ENCODE measurements at places on chromosomes 4 and X.

GRCh38 chr4:102008711-102009110 is 218.2 kb downstream of the BANK1 start:
- DNase-seq: no peak

DNA sequence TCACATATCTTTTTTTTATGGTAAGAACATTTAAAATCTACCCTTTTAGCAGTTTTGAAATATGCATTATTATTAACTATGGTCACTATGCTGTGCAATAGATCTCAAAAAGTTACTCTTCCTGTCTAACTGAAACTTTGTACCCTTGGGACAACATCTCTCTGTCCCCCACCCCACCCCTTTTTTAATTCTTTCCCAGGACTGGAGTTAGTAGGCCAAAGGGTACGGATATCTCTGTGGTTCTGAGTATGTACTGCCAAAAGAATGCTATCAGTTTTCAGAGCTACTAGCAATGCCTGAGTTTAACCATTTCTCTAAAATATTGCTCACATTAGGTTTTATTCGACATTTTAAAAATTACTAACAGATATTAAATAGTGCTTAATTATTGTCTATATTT is 4.7 kb upstream of the FAM241A start:
- no peak for DNase-seq

GRCh38 chr4:78951862-78952472 is 12.7 kb upstream of the PAQR3 start:
- DNase-seq: no peak

GRCh38 chrX:24846550-24847150 is 152.9 kb downstream of the POLA1 start:
- no peak for DNase-seq

DNA sequence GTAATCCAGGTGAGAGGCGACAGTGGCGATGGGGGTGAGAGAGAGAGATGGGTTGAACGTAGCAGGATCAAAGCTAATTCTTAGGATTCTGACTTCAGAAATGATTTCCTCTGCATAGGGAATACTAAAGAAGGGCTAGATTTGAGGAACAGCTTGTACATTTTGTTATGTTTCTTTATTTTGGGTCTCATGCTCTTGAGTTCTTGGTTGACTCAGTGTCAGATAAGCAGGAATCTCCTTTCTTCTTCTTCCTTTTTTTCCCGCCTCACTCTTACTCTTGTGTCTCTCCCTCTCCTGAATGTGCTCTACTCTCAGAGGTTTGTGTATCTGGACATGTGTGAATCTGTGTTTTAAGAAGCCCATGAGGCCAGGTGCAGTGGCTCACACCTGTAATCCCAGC is 36.4 kb downstream of the FAM193A start:
- DNase-seq: no peak

All from activated CD8-positive, alpha-beta memory T cell treated with anti-CD3 and anti-CD28 coated beads for 48 hours (primary cell).